ENCODE measurements at places on chromosomes 2 and 18.

- DNase-seq, result no peak
Measured at GRCh38 chr2:229445501-229446211, 174.6 kb upstream of the PID1 start.

GRCh38 chr18:28666216-28666615, 489.3 kb upstream of the CDH2 start:
- DNase-seq, result no peak

DNA sequence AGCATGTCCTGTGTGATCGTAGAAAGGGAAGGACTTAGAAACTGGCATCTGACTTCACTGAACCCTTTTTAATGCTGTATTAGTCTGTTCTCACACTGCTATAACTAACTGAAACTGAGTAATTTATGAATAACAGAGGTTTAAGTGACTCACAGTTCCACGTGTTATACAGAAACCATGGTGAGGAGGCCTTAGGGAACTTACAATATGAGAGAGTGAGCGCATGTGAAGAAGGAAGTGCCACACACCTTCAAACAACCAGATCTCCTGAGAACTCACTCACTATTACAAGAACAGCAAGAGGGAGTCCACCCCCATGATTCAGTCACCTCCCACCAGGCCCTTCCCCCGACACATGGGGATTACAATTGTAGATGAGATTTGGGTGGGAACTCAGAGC, 811.3 kb downstream of the CPS1 start:
- DNase-seq, result no peak

GRCh38 chr18:55289048-55289447, 298.9 kb downstream of the TCF4 start:
- DNase-seq, result no peak

DNA sequence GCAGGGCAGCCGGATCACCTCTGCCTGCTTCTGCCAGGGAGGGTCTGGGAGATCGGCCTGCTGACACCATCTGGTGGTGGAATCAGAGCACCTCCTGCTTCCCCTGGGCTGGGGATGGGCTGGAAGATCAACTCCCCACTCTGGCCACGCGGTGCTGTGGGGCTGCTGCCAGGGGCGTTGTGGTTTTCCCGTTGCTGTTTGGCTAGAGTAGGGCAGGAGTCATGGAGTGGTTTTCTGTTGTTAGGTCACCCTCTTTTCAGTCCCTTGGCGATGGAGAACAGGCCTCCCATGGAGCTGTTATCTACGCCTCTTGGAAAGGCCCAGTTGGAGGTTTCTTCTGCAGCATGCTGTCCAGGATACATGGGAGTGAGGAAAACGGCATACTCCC, 15.2 kb downstream of the BCL2L11 start:
- DNase-seq, result no peak

DNA sequence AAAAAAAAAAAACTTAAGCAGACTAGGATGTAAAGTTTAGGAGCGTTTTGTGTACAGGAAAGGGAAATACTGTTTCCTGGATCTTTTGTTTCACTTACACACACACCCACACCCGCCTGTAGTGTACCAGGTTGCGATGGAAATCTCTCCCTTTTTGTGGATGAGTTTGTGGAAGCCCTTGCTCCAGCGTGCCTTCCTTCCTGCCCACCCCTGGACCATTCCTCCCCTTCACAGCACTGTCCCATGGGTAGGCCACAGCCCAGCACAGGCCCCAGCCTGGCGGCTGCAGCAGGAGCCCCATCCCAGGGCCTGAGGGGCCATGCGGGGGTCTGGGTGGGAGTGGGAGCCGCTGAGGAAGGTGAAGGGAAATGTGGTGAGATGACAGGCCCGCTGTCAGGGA, 15.1 kb downstream of the MALL start:
- DNase-seq, result no peak

- DNase-seq, result no peak
Measured at GRCh38 chr2:30663321-30663720, 143.9 kb downstream of the CAPN13 start.

DNA sequence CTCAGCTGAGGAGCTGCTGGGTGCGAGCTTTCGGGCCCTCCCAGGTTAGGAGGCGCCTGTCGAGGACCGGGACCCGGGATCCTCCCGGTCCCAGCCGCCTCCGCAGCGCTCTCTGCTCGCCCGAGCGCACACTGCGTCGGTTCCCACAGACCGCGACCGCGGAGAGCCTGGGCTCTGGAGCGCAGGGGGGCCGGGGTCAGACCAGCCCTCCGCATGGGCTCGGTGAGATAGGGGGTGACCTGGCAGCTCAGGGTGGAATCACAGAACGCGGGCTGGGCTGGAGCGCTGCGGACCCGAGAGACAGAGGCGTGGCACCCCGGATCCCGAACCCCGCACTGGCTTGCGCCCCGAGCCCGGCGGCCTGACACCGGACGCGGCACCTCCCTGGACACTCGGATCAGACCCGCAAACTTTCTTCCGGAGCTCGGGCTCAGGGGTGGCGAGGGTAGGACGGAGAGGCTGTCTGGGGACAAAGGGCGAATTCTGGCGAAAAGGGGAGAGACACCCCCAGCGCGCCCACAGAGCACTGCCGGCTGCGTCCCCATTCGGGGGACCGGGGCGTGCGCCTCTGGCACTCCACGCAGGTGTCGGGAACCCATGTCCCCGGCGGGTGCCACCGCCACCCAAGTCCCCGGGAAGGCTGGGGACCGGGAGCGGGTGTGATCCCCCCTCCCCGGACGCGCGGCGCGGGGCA, 612 bp downstream of the DIPK1C start:
- DNase-seq, result no peak

- DNase-seq, result no peak
Measured at GRCh38 chr2:20698916-20699613, 32.1 kb downstream of the GDF7 start.

DNA sequence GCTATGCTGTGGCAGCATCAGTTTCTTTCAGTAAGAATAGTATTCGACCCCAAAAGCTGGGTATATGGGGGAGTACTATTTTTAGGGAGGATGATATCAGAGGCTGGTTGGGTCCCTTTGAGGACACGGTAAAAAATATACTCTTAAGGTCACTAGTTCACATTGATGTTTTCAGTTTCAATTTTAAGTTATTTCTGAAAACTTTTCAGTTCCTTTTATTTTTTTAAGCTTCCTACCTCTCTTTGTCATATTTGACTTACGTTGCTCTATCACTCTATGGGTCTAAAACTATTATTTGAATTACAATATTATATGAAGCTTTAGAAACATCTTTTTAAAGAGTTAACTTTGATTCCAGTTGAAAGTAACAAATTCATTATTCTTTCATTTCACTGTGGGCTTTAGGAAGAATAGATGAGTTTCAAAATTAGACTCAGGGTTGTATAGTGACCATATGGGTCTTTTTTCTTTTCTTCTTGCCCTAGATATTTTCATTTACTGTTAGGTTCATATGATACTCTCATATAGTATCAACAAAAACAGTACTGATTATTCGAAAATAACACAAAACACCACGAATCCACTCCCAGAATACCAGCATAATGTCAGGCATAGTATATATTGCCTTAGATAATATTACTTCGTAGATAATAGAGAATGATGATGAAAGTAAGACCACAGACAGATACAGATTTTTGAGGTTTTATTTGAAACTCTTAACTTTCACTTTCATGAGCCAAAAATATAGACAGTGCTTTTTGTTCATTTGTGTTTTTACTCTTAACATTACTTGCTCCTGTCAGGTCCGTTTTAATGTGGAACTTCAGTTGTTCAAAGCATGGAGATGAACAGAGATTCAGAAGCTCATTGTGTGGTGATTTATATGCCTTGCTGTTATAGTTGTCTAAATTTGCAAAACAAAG, 9.8 kb downstream of the RMDN2 start:
- DNase-seq, result no peak

- DNase-seq, result no peak
Measured at GRCh38 chr2:150122871-150123613, 364.4 kb downstream of the RND3 start.

DNA sequence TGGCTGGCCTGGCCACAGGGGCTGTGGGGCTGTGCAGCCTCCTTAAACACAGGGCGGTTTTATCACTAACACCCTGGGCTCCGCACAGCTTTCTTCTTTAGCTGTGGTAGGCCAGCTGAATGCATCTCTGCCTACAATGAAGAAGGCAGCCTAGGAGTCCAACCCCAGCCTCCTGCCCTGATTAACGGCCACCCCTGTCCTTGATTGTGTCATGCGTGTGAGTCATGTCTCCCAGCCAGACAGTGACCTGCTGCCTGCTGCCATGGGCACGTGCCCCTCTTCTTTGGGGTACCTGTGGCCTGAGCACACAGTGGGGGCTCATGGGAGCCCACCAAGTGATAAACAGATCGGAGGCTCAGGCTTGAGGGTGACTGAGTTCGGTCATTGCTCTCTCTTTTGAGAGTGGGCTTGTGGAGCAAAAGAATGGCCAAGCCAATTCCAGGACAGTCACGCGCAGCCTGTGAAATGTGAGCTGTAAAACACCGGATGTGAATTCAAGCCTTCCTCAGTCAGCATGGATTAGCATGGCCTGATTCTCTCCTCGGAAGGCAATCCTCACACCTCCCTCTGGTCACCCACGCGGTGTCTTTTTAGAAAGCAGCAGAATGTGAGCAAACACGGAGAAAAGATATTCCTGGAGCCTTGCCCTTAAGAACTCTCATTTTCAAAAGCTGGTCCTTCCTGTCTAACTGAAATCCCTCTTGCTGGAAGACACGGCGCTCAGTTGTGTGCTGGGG, 144.1 kb downstream of the CELF4 start:
- DNase-seq, result no peak

GRCh38 chr2:23386339-23387220, 1.6 kb downstream of the KLHL29 start:
- no peak for DNase-seq

DNA sequence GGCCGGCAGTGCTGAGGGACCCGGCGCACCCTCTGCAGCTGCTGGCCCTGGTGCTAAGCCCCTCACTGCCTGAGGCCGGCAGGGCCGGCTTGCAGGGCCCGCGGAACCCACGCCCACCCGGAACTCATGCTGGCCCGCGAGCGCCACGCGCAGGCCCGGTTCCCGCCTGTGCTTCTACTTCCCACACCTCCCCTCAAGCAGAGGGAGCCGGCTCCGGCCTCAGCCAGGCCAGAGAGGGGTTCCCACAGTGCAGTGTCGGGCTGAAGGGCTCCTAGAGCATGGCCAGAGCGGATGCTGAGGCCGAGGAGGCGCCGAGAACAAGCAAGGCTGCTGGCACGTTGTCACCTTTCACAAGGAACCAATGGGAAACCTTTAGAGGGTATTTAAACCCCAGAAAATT, 36.8 kb upstream of the ZNF532 start:
- no peak for DNase-seq

- no peak for DNase-seq
Measured at GRCh38 chr2:125711075-125711474, 944.9 kb upstream of the GYPC start.

DNA sequence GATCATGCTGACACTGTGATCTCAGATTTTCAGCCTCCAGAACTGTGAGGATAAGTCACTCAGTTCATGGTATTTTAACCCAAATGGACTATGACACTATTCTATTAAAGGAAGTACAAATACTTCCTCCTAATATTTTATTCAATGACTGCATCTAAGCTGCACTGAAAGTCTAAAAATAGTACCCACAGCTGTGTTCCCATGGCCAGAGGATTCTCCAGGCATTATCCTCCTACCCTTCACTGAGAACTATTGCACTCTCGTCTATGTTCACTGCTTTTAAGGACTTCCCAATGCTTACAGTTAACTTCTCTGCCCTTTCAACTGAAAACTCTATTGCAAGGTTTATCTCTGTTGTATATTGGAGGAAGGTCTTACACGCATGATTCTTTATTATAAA, 15.2 kb downstream of the LRATD1 start:
- no peak for DNase-seq

GRCh38 chr18:986552-986951, 81.9 kb downstream of the ADCYAP1 start:
- DNase-seq, result no peak

DNA sequence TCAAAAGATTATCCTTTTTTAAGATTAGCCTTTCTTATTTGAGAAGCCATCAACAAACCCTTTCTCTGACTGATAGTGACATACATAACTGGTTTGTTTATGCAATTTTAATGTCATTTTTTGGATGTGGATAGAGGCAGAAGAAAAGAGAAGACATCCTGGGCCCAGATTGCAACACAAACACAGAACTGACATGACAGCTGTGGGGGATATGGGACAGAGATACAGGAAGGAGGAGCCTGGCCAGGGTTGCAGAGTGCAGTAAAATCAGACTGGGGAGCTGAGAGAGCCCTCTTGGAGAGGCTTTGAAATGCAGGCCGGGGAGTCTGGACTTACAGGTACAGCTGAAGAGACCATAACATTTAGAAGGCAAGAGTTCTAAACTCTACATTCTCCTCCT, 65.1 kb downstream of the SIGLEC15 start:
- DNase-seq, result no peak

DNA sequence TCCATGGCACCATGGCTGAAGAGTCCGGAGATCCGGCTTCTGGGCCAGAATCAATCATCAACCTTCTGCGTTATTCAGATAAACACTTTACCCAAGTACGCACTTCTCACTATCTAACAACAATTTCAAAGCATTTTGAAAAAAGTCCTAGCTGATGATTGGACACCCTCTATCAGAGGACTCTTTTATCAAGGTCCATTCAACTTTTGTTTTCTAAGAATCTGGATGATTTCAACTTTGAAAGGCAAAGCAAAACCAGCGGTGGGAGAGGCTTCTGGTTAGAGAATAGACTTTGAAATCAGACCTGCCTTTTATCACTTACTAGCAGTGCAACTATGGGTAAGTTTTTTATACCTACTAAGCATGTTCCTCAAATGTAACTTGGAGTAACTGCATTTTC, 293.6 kb upstream of the TNP1 start:
- no peak for DNase-seq

- no peak for DNase-seq
Measured at GRCh38 chr2:181457741-181458425, 697 bp downstream of the ITGA4 start.

GRCh38 chr2:128250229-128251025, 68.2 kb downstream of the HS6ST1 start:
- DNase-seq, result no peak

DNA sequence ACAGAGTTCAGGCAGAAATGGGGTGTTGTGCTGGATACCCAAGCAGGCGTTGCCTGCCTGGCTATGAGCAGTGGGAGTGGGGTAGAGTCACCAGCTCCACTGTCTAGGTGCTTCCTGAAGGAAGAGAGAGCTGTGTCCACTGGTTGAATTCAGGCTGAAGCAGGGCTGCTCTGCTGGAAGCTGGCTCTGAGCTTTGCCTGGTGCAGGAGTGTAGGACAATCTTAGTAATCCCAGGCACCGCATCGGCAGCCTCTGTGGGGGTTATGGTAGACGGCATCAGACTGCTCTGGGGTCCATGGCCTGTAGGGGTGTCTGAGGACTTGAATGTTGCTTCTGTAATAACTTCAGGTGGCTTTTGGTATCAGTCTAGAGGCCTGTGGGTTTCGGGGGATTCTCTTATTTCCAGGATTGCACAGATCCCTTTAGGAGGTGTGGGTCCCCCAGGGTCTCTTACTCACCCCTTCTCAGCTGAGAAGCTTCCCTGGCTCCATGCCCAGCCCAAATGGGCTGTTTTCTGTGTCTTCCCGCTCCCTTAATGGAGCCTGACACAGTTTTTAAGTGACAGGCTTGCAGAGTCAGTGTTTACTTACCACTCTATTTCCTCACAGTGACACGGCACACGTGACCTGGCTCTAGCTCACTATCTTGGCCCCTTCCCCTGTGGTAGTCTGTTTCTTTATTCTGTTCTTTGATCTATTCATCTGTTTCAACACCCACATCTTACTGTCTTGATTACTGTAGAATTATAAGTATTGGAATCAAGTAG, 644.3 kb downstream of the CBLN2 start:
- peak; percentile 25 for DNase-seq

GRCh38 chr2:234839285-234839684, 112.5 kb upstream of the SH3BP4 start:
- no peak for DNase-seq

Measured in NCI-H1417 treated with DMSO at 0.1 percent for 48 hours (cell line).